ENCODE measurements at places on chromosomes 7 and 10.

GRCh38 chr7:112452102-112452888 lies 2.0 kb downstream of the IFRD1 start:
- DNase-seq, result no peak

GRCh38 chr10:78531088-78531487 lies 497.4 kb downstream of the RPS24 start:
- no peak for DNase-seq

GRCh38 chr10:125079091-125079600 lies 81.2 kb downstream of the CTBP2 start:
- no peak for DNase-seq

DNA sequence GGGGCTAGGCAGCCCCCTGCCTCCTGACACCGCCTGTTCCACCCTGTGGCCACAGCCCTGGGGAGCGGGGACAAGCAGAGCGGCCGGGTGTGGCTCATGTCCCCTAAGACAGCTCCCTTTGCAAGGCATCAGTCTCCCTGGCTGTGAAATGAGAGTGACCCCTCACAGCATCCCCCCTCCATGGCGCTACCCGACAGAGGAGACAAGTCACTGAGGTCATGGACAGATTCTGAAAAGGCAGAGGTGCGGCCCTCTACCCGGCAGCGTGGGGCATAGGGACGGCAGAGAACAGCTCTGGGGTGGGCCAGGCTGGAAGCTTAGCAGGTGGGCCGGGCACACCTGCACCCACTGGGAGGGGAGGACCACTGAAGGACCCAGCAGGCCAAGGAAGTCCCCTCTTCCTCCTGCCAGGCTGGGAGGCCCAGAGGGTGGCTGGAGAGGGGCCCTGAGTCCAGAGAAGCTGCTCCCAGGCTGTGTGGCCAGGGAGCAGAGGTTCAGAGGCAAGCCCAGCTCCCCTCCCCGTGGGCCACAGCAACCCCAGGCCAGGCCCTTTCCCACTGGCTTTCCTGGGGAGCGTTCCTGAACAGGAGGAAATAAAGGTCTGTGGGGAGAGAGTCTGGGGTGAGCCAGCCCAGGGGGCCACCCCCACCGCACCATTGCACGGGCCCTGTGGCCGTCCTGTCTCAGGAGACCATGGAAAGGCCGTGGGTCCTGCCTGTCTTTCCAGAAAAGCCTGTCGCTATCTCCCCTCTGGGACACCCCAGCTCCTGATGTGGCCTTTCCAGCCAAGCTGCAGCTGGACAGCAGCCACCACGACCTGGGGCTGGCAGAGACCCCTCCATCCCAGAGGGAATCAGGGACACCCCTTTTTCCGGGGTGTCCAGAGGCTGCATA lies 1.7 kb downstream of the ADAP1 start:
- no peak for DNase-seq

GRCh38 chr7:81957517-81957916 lies 187.7 kb upstream of the HGF start:
- DNase-seq, result no peak

- DNase-seq, result no peak
Measured at GRCh38 chr7:151568956-151569940, 49.6 kb upstream of the RHEB start.

DNA sequence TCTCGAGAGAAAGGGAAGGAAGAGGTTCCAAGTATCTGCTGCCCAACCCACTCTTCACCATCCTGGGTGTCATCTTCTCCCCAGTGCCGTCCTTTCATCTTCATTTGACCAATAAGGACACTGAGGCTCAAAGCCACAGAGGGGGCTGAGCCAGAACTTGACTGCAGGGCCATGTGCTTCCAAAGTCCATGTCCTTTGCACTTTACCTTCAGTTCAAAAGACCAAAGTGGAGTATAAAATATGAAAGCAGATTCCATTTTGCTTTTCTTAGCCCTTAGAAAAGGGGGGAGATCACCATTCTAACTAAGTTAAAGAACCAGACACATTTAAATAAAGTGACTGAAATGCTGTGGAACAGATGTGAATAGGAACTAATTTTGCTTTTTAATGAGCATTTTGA lies 56.2 kb downstream of the JAZF1 start:
- DNase-seq, result no peak

- no peak for DNase-seq
Measured at GRCh38 chr10:22560913-22561239, 153.5 kb downstream of the PIP4K2A start.

DNA sequence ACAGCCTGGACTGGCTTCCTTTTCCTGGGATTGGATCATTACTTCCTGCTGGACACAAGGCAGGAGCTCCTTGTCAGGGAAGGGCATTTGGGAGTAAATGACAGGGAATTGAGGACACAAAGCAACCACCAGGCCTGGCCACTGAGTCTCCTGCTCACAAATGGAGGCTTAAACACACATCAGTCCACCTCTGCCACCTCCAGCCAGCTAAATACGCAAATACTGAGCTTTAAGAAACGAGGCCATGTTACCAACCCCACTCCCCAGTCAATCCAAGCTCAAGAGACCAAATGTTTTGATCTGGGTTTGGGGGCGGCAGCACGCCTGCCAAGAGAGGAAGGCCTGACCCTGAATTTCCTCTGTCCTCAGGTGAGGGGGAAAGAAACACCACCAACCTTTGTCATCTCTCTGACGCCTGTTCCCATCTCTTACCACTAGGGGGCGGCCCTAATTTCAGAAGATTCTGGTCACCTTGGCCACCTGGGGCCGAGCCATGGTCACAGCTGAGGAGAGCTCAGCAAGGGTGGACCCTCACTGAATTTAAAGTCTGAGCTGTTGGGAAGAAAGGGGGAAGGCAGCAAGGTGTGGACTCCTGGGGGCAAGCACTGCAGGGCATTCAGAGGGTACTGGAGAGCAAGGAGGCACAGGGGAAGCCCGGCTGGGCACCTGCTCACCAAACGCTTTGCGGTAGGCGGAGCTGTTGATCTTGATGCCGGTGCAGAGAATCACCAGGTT lies 16.5 kb downstream of the AIFM2 start:
- DNase-seq, result peak; percentile 64

DNA sequence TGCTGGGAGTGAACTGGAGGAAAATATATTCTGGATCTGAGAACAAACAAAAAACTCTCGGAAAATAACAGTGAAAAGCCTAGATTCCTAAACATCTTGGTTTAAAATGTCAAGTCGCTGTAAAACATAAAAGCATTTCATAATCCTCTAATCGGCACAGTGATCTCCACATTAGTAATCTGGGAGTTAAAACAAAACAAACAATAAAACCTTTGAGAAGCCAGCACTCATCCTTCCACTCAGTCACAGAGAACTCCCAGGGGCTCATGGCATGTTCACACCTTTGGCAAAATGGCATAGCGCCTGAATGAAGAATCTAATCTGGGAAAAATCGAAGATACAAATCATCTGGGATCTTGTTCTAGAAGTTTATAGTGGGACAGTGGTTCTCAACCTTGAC lies 24.1 kb upstream of the HPS1 start:
- no peak for DNase-seq

- no peak for DNase-seq
Measured at GRCh38 chr7:153004341-153004740, 244.8 kb downstream of the ACTR3B start.

GRCh38 chr7:143027032-143027431 lies at the start of gene OR9A2:
TSS of gene OR9A2 (minus strand) at chr7:143027132. CDS start at chr7:143027132, 0 bp downstream.
- DNase-seq, result no peak

GRCh38 chr7:2175514-2175913 lies 57.2 kb downstream of the MAD1L1 start:
- peak; percentile 93 for DNase-seq

DNA sequence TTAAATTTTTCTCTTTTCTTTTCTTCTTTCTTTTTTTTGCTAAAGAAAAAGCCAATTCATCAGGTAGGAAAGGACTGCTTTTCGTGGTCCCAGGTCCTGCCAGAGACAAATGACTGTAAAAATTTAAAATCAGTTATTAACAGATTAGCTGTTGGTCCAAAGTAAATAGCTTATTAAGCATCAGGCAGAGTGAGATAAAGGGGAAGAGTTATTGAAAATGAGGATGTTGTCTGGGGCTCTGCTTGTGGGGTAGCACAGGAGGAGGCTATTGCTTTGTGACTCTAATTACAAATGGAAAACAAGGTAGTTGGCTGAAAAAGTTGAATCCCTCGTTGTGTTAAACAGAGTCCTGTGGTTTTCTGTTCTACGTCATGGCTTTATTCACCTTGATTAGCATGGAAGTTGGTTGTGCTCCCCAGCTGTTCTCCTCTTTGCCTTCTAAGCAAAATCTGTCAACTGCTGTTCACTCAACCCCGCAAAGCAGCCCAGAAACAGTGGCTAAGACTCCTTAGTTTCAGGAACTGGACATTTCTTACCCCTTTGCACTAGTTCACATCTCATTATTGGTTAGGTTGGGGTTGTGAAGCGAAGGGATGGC lies 128.9 kb downstream of the SNX10 start:
- DNase-seq, result no peak

- DNase-seq, result no peak
Measured at GRCh38 chr10:88361494-88361893, 221.6 kb downstream of the RNLS start.

GRCh38 chr10:5692461-5693358 lies 8.1 kb downstream of the TASOR2 start:
- no peak for DNase-seq

- DNase-seq, result peak; percentile 43
Measured at GRCh38 chr7:91263384-91264045, 718 bp upstream of the FZD1 start.

DNA sequence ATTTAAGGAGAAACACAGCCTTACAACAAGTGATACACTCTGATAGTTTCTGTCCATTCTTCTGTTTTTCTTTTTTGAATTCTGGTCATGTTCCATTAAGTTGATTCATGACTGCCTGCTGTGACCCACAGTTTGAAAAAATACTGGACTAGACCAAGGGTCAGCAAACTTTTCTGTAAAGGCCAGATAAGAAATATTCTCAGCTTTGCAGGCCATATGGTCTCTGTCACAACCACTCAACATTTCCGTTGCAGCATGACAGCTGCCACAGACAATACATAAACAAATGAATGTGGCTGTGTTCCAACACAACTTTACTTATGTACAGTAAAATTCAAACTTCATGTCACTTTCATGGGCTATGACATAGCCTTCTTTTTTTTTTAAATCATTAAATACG lies 156.7 kb downstream of the PLXNA4 start:
- DNase-seq, result no peak

DNA sequence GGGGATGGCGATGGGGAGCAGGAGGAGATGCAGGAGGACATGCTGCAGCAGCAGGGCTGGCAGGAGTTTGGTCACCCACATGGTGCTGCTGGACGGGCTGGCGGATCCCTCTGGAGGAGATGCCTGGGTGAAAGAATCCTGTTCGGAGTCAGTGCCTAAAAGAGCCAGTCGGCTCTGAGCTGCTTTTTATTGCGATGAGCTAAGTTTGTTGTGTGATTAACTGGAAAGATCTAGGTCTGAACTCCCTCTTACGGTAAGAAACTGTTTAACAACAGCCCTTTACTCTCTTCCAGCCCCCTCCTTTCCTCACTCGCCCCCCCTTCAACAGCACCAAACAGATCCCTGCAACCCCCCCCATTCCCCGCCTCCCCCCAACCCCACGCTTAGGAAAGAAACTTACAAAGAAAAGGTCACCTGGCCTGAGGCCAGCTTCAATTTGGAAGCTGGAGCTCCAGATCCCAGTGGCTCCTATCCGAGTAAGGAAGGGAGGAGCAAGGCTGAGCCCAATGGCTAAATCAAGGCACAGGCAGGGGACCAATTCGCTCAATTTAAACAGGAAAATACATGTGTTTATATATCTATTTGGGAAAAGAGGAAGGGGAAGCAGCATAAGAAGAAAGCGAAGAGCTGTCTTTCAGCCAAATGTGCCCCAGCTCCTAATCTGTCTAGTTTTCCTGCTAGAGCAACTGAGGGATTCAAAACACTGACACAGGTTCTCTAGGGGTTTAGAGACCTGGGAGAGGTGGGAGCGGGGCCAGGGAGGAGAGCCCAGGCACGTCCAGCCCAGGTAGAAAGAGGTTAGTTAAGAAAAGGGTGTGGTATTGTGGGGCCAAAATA lies at the start of gene HGF:
HGF (minus strand) TSS at position 157 of the 837 bp plus-strand sequence; CDS start at position 81, 76 bp downstream.
- DNase-seq, result peak; percentile 67

DNA sequence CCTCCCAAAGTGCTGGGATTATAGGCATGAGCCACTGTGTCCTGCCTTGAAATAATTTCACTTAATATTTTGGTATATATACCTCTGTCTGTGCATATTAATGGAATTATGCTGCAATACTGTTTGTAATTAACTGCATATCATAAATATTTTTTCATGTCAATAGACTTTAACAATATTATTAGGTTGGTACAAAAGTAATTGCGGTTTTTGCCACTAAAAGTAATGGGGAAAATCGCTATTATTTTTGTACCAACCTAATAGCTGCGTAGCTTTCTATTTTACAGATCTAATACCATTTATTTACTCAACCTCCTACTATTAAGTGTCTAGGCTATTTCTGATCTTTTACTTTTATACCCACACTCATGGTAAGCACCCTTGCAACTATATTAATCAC lies 3.9 kb upstream of the PDE6C start:
- DNase-seq, result no peak

DNA sequence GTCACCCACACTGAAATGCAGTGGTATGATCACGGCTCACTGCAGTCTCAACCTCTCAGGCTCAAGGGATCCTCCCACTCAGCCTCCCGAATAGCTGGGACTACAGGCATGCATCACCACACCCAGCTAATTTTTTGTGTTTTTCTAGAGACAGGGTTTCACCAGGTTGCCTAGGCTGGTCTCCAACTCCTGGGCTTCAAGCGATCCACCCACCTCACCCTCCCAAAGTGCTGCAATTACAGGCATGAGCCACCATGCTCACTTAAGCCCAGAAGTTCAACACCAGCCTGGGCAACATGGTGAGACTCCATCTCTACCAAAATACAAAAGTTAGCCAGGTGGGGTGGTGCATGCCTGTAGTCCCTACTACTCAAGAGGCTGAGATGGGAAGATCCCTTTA lies 33.5 kb downstream of the GDI2 start:
- no peak for DNase-seq

DNA sequence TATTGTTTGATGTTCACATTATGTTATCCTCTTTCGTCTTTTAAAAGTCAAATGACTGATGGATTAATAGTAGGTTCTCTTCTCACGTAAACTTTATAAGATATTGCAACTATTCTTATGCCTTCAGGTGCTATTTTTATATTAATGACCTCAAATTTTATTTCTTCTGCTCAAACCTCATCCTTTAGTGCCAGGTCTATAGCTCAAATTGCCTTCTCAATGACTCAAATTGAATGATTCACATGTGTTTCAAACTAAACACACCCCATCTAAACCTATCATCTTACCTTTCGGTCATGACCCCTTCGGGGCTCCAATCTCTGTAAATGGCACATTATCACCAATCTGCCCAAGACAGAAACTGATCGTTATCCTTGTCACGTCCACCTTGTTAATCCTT lies 22.0 kb upstream of the LIPF start:
- no peak for DNase-seq

All from AG08396 (cell line).